CD4-positive, alpha-beta memory T cell (primary cell): ENCODE measurements at places on chromosomes 12 and 14. TPM values are rescaled to one million over a fixed set of nuclear protein-coding genes. Genes with fewer than 3 reads are reported as not detected.

GRCh38 chr12:26869908-26870459 lies 37.0 kb upstream of the ITPR2 start:
- no peak for DNase-seq

GRCh38 chr14:69012256-69012953 lies 33.3 kb upstream of the ACTN1 start:
- DNase-seq = no peak

GRCh38 chr14:48710133-48710532 lies 876.0 kb downstream of the RPS29 start:
- DNase-seq = no peak

DNA sequence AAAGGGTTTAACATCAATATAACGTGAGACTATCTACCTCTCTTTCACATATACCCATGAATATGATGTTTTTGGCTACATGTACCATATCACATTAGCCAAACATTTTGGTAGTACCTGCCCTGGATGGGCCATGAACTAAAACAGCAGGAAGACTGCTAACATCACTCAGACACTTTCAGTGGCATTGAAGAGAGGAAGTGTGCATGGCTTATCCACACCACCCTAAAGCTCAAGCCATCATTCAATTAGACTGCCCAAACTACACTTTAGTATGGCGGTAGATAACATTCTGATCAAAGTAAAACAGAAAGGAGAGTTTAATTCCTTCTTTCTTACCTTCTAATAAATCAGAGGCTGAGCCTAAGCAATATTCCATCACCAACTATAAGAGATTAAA lies 103.0 kb downstream of the PEBP1 start:
- DNase-seq = no peak

DNA sequence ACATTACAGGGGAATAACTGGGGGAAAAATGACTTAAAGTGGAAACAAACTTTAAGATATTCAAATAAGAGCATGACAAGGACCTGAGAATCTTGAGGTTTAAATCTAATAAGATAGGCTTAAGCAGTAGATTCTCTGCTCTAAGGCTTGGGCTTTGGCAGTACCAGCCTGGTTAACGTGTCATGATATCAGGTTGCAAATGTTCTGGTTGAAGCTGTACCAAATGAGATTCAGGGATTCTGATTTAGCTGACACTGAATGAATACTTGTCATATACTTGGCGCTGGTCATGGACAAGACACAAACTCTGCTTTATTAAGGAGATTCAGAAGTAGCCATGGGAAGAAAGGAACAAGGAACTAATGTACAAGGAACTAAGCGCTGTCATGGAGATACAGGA lies 6.1 kb downstream of the TCP11L2 start:
- DNase-seq = no peak

Gene NPFF
- polyA plus RNA-seq = not detected

Gene ANKS1B
- not detected for polyA plus RNA-seq

DNA sequence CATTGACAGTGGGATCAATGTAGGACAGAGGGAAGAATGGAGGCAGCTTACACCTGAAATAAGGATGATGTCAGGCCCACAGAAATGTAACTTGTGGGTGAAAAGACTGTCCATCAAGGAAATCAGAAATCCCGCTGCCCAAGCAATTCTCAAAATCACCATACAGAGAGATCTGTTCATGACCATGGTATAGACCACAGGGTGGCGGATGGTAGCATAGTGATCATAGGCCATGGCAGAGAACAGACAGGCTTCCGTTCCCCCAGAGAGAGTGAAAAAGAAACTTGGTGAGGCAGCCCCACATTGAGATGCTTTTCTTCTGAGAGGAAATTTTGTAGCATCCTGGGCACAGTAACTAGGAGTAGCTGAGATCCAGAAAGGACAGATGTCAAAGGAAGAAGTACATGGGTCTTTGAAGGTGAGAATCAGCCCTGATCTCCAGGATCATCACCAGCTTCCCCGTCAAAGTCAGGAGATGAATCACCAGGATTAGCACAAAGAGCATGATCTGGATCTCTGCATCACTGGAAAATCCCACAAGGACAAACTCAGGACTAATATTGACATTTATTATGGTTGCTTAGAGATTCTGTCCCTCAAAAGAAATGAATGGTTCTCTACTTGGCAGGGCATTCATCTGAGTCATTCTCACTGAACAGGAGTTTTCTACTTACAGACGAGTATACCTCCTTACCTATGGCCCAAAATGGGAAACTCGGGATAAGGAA lies 5.5 kb upstream of the ZNF641 start:
- DNase-seq = no peak

DNA sequence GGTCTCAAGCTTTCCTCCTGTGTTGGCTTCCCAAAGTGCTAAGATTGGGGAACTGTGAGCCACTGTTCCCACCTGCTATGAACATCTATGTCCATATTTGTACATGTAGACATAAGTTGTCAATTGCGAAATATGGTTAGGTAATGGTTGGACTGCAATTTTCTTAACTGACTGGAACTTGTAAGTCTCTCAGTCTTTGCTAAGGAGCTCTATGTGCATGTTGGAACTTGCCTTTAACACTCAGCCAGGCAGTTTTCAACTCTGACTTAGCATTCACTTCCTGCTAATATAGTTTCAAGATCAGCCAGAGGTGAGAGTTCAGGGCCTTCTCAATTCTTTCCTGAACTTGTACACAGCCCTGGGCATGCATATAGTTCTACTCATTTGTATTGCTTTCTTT lies 44.5 kb upstream of the EEA1 start:
- DNase-seq = no peak

DNA sequence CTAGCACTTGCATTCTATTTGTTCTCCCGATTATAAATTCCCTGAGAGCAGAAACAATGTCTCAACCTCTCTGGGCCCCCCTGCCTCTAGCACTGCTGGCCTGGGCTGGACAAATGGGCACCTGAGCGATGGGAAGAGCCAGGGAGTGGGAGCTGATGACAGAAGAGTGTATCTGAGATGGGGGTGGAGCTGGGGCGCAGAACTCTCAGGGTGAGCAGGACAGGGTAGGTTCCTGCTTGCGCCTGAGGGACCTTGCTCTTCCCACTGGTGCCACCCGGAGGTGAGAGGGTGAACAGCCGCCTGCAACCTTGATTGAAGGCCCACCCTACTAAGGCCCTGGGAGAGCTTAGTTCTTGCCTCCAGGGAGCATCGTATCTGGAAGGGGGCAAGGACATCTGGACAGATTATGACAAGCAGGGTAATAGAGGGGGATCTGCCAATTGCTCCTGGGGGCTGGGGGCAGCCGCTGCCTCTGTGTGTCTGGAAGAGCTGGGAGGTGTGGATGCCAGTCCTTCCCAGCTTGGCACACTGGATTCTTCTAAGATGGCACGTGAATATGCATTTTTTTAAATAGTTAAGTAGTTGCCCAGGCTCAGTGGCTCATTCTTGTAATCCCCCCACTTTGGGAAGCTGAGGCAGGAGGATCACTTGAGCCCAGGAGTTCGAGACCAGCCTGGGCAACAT lies 43.0 kb upstream of the TSPAN9 start:
- DNase-seq = no peak

- DNase-seq = no peak
Measured at GRCh38 chr12:66144791-66145754, 14.5 kb upstream of the LLPH start.
